ENCODE measurements at places on chromosomes 7 and 10. TPM values are rescaled to one million over a fixed set of nuclear protein-coding genes. Genes with fewer than 3 reads are reported as not detected.

GRCh38 chr7:22663357-22663718 is 63.7 kb upstream of the IL6 start:
- no peak for DNase-seq

Gene SAMD8
- total RNA-seq: 18.2 TPM

- no peak for DNase-seq
Measured at GRCh38 chr7:18846765-18847215, 270.6 kb downstream of the TWIST1 start.

DNA sequence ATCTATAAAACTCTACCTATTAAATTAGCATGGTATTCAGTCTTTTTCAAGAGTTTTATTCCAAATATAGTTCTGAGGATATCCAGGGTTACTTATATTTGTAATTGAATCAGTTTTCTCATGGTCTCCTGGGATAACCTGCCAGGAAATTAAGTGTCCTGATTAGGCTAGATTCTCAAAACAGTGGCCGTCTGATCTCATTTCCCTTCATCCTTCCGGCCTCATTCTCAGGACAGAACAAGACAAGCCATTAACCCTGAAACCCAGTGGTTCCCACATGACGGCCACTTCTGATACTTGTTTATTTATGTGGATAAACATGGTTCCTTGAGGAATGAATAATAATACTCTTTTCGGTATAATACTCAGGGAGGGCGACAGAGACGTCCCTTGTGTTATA is 417.6 kb upstream of the POT1 start:
- no peak for DNase-seq

GRCh38 chr7:157674027-157674714 is 337.4 kb downstream of the DNAJB6 start:
- no peak for DNase-seq

DNA sequence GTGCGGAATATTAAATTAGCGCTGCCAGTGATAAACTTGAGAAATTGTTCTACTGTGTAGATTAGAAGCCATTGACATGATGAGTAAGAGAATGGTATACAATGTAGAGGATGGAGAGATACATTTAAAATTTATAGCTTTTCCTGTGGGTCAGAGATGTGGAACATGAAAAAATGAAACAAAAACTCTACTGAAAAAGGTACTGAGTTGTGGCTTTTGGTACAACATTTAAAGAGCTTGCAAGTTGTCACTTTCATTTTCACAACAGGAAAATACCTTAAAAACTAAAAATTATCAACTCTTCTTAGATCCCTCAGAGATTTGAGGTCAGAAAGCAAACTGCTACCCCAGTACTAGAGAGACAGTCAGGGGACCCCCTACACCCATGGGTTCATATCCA is 348.8 kb upstream of the CDC14C start:
- DNase-seq: no peak

Gene STAG3
- total RNA-seq: 20.6 TPM

Gene LLCFC1
- not detected for total RNA-seq

Gene PSAP
- total RNA-seq: 112 TPM

DNA sequence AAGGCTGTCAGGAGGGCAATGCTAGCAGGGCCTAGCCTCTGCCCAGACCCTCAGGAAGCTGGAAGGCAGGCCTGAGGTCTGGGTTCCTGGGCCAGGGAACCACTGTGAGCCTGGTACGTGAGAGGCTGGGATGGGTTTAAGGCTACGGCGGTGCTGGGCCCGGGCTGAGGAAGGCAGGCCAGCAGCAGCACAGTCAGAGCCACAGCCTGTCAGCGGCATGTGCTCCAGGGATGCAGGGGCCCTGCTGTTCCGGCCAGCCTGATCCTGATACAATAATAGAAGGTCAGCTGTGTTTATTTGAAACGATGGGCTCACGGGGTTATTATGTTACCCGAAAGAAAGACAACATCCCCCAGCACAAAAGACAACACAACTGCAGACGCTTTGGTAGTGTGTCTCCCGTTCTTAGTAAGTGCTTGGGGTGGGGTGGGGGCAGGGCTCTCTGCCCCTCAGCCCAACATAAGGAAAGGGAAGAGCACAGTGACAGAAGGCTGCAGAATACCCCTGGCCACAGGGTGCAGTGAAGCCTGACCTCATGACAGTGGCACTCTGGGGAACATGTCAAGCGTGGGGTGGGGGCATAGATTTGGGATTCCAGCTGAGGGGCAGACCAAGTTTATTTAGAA is 95.0 kb downstream of the COL13A1 start:
- DNase-seq: no peak

GRCh38 chr10:70613941-70614340 is 11.4 kb upstream of the PRF1 start:
- DNase-seq: no peak

GRCh38 chr10:124516181-124516580 is 54.6 kb downstream of the LHPP start:
- no peak for DNase-seq

Gene PAX2
- total RNA-seq: not detected

GRCh38 chr7:44066494-44067063 is 1.2 kb upstream of the PGAM2 start:
- DNase-seq: no peak

DNA sequence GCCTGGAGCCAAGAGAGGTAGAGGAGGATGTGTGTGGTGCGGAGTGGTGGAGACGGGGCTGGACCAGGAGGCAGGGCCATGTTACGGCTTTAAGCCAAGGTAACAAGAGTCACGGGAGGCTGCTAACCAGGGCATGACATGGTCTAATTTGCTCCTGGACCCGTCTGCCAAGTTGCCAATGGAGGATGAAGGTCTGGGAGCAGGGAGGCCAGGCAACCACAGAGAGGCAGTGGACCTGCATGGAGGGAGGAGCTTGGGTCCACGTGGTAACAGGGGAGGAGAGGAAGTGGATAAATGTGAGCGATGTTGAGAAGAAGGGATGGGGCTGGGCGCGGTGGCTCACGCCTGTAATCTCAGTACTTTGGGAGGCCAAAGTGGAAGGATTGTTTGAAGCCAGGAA is 31.0 kb downstream of the SRRM3 start:
- no peak for DNase-seq

GRCh38 chr10:43574001-43574892 is at the start of gene ZNF239:
TSS of gene ZNF239 (minus strand) at chr10:43574616. CDS start at chr10:43558079, 16,537 bp downstream.
- peak; percentile 80 for DNase-seq

Gene ELFN1
- total RNA-seq: not detected

Gene GOT1
- total RNA-seq: 37.1 TPM

DNA sequence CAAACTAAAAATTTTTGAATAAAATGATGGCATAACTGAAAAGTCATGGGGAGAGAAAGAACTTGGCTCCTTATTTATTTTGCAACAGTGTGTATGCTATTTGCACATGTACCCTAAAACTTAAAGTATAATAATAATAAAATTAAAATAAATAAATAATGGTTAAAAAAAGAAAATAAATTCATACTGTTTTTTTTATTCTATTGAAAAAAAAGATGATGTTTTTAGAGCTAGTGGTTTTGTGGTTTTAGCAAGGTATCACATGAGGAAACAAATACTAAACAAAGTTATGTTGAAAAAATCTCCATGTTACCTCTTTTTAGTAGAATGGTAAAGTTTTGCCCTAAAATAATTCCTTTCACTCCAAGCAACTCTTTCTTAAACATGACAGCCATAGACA is 26.2 kb downstream of the TMEM168 start:
- DNase-seq: no peak

GRCh38 chr10:44922796-44923545 is 11.8 kb downstream of the TMEM72 start:
- DNase-seq: no peak

Gene ACHE
- not detected for total RNA-seq

Gene CDHR1
- total RNA-seq: 0.26 TPM

Gene ATG9B
- 7.4 TPM for total RNA-seq

DNA sequence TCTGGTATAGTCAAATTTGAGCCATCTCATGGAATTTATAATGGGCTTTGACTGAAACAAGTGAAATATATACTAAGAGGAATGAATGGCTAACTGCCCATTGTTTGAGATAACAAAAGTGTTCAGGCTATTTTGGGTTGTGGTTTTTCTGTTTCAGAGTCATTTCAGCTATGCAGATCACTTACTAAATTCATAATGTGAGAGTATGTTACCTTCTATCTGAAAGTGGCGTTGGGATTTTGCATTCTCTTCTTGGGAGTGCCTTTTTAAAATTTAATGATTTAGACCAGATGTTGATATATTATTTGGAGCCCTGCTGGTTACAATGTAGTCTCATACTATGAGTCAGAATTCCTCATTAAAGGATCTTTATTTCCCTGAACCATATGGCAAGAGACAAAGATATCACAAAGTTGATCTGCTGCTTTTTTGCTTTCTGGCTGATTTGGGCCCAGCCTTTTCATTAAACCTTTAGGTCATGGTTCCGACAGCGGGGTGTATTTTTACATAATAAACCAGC is 10.4 kb downstream of the VCL start:
- no peak for DNase-seq

GRCh38 chr10:60234551-60234950 is 155.1 kb downstream of the ANK3 start:
- DNase-seq: no peak

All from activated CD8-positive, alpha-beta T cell treated with anti-CD3 and anti-CD28 coated beads, Interleukin-2, amount 10 ng/mL, durations not matched to agents 7 days and 5 days (primary cell).